ENCODE measurements at places on chromosomes 6 and 20.
A peak's percentile ranks its signal among the peaks of the same experiment; 100 is the strongest.

DNA sequence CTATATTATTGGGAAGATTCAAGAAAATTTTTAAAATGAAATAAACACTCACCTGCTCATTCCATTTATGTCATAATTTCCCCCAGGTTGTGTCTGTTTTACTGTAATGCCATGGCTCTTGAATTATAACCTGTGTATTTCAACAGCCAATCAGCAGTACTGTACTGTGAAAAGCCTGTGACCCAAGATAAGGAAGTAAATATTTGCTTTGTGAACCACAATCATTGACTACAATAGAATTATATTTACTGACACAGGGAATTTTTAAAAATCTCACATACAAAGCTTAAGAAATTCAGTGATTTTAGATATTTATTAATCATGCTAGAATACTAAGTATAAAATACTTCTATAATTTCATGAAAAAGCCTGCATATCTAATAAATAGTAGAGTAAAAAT lies 6.0 kb downstream of the RGS17 start:
- peak; percentile 28 for DNase-seq

DNA sequence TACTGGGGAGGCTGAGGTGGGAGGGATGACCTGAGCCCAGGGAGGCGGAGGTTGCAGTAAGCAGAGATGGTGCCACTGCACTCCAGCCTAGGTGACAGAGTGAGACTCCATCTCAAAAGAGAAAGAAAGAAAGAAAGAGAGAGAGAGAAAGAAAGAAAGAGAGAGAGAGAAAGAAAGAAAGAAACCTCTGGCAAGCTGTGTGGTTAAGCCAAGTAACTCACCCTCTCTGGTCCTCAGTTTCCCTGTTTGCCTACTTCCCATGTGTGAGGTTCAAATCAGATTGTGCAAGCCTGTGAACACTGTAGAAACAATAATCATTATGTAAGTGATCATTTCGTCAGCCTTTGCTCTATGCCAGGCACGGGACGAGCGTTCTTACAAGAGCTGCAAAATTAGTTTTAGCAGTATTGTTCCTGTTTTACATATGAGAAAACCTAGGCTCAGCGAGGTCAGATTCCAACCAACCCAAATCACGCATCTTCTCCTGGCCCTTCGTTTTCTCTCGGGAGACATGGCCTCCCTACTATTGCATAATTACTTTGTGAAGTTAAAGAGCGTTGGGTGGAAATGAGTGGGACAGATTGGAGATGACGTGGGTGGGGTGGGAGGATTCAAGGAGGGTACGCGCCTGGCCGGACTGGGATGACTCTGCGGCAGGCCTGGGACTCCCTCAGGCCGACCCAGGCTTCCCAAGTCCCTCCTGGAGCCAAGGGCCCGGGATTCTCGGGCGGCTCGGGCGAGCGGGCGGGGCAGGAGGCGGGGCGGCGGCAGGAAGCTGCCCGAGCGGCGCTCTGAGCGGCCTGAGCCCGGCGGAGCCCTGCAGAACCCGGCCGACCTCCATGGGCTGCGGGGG lies at the start of gene SNX21:
Gene SNX21, plus strand, starts transcription at position 770 of the 853 bp plus-strand sequence. CDS start 121 bp downstream, outside the sequence.
- no peak for DNase-seq

GRCh38 chr6:53461696-53462095 lies 83.2 kb downstream of the GCLC start:
- no peak for DNase-seq

DNA sequence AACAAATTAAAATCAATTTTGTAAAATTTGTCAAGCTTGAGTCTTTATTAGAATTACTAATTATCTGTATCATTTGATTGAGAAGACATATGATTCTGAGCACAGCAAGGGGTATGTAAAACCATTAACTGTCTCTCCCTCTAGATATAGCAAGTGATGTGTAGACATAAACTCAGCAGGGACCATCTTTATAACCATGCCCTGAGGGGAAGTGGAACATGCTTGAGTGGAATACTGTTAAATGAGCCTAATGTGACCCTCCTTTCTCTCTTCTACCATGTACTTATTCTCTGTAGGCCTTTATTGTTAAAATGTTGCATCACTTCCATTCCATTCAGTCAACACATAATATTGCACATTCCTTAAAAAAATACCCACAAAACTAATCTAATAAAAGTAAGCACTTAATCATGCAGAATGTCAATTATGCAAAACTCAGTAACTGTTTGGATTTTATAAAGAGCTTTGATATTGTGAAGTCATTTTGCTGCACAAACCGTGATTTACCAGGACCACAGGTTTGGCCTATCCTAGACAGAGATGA lies 896.6 kb upstream of the MANEA start:
- no peak for DNase-seq

DNA sequence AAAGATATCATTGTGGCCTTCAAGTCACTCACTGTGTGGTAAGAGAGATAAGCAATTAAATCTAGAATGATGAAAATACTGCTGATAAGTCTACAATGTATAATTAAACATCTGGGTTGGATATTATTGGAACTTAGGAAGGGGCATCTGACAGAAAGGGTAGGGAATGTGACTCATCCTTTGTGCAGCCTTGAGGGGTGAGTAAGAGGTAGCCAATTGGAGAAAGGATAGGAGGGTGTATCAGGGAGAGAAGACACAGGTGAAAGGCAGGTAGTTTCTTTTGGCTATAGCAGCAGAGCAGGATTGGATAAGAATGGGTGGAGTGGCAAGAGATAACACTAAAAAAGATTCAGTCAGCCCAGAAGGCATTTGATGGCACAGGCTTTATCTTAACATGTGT lies 182.0 kb downstream of the COL21A1 start:
- DNase-seq, result no peak

GRCh38 chr6:8082954-8083858 lies 19.0 kb upstream of the BLOC1S5 start:
- no peak for DNase-seq

DNA sequence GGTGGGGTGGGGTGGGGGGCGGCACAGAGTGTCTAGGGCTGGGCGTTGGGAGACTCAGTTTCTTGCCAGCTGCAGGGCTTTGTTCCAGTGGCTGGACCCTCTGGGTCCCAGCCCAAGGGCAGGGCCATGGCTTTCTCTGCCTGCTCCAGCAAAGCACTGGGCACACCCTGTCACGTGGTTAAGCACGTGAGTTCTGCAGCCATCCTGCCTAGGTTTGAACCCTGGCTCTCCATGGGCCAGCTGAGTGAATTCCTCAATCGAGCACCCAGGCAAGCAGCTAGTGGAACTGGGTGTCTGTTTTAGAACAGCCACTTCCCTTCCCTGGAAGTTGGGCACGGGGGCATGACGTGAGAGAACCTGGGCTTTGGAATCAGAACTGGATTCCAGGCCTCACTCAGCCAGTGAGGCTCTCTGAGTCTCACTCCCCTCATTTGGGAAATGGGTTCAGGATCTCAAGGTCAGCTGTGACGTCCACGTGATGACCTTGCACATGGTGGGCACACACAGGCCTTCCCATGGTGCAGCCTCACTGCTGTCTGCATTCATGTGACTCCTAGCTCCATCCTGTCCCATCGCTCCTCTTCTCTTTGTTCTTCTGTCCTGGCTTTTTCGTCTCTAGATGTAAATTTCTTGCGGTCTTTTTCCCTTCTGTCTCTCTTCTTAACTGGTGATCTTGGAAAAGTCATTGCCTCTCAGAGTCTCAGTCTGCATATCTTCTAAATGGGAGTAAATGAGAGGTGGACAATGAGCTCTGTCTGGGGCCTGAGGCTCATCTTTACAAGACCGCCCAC lies 45.9 kb downstream of the NOL4L start:
- no peak for DNase-seq

DNA sequence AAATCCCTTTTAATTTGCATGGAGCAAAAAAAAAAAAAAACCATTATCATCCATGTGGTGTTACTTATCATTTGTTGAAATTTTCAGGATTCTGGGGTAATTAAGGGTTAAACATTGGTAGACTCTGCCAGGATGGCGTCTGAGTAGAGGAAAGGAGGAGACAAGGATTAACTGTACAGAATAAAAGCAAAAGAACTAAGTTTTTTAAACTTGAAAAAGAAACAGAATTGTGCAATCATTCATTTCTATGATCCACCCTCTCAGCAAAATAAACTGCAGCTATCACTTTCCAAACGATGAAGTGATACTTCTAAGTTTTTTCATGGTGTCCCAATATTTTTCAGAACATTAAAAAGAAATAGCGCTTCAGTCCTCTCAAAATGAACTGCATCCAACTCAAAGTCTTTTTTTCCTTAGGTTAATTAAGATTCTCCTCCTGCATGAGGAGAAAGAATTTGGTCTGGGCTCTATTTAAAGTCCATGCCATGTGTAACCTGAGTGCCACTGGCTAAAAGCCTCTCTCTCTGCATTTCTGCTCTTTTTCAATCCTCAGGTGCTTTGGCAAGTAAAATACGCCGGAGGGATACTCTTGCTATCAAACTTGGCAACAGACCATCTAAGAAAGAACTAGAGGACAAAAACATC lies 69.5 kb upstream of the LTV1 start:
- no peak for DNase-seq

DNA sequence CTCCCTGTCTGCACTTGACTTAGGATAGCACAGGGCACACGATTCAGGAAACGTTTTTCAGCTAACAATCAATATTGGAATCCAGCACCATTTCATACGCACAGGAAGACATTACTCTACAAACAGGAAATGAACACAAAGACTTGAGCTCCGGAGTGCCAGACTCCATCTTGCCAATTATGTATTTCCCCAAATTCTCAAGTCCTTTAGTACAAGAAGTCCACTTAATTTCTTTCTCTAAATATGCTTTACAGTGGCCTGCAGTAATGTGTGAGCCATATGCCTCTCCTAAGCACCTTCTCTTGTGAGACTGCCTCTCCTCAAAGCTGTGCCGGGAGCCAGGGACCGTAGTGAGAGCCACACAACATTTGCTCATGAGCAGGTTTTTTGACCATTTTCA lies 168.2 kb downstream of the THBS2 start:
- DNase-seq, result no peak

- no peak for DNase-seq
Observed at GRCh38 chr20:10573273-10573950, 100.4 kb downstream of the JAG1 start.

- no peak for DNase-seq
Observed at GRCh38 chr6:113505084-113505699, 352.0 kb upstream of the MARCKS start.

Measured in hematopoietic multipotent progenitor cell (in vitro differentiated cells).